ENCODE measurements at places on chromosomes 5 and 9.
A peak's percentile ranks its signal among the peaks of the same experiment; 100 is the strongest.

DNA sequence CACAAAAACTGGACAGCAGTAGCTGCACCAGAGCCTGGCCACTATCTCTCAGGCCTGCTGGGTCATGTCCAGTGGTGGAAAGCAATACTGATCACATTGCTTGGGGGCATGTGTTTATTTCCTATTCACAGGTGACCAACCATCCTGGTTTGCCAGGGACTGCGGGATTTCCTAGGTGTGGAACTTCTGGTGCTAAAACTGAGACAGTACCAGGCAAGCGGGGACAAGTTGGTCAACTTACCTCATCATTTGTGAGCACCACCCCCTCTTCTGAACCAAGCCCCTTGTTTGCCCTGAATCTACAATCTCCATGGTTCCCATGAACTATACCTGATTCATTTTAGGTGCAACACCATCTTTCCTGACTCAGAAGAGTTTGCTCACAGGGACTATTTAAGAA is 81.3 kb downstream of the TNC start:
- no peak for DNase-seq

DNA sequence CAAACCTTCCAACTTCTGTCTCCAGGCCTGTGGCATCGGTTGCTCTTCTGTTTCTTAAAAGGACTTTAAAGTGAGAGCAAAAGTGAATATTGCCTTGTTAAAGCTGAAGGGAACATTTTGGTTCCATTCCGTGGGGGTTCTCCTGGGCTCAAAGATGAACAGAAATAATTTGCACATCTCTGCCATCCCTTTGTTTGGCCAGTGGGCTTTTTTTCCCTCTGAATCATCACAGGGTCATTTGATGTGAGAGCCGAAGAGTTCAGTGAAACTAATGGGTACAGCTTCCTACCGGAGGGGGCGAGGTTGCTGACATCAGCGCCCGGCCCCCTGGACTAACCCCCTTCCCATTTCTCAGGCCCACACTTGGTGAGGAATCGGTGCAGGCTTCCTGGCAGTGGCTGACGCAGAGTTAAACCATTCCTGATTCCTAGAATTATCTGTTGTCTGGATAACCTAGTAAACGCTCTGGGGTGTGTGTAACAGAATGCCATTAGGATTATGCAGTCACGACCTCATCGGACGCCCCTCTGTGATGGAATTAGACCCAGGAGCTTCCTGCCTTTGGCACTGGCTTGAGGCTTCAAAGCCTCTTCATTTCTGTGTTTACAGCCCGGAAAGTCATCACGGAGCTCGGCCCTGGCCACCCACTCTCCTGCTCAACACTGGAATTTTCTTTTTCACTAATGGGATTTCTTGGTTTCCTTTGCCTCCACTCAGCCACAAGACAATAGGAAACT is 61.6 kb upstream of the RPL26L1 start:
- no peak for DNase-seq

DNA sequence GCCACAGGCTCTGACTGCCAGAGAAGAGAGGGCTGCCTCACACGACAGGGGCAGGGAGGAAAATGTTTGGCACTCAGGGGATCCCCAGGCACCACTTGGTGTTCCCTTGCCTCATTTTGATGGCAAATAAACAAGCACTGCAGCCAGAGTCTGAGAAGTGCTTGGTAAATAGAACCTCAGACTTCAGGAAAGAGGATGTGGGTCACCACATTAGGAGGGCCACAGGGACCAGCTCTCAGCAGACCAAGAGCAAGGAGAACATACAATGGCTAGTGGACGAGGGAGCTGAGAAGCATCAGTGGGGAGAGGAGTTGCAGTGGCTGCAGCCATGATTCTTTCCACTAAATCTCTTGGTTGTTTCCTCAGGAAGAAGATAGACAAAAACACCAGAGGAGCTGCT is 413.9 kb downstream of the GADD45G start:
- no peak for DNase-seq

DNA sequence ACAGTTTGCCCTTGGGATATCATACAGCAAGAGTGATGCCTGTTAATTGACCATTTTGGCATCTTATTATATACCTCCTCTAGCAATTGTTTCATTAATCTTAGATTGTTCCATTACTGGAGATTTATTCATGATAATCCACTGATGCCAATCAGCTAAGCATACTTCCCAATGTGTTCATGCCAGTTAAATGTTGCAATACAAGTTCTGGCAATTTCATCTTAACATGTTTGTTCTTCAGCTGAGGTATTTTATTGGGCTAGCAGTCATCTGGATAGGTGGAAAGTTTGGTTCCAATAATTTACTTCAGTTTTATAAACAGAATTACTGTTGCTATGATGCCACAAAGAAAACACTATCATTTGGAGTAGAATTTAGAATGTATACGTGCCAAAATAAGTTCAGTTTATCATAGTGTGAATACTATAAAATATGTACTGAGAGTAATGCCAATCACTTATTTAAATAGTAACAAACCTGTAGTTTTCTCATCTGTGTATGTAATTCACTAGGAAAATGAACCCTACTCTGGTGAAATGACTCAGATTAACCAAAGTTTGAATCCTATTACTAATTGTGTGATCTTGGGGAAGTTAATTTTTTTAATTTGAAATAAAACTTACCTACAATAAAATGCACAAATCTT is 27.9 kb upstream of the IL31RA start:
- no peak for DNase-seq

DNA sequence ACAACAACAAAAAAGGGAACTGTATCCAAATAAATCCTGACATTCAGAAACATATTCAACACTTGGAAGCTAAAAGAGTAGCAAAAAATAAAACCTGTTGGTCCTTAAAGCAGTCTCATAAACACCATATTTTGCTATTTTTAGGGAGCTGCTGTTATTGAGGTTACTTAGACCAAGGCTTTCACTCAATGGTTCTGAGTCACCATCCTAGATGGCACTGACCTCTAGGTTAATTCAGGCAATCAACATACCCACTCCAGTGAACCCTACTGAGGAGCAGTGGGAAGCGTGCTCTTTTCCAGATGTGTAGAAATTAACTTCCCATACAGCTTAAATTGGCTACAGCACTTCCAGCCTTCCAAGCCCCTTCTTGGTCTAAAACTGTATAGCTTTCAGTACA is 5.2 kb downstream of the GNAQ start:
- no peak for DNase-seq

DNA sequence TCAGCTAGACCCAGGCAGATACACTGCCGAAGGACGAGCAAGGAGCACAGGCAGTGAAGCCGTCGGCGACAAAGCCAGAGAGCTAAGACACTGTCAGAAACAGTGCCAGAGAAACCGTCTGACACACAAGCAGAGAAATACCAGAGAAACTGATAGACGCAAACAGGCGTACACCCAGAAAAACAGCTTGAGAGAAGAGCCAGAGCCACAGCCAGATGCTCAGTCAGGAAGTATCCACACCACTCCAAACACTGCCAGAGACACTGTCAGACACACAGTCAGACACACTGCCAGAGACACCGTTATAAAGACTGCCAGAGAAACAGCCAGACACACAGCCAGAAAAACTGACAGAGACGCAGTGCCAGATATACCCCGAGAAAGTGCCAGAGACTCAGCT is 19.1 kb downstream of the CNTFR start:
- no peak for DNase-seq

GRCh38 chr5:137309290-137309689 is 189.8 kb downstream of the SPOCK1 start:
- no peak for DNase-seq

GRCh38 chr5:64653766-64654560 is 36.3 kb upstream of the SHISAL2B start:
- no peak for DNase-seq

GRCh38 chr5:117667105-117667504 is 1092.5 kb upstream of the SEMA6A start:
- no peak for DNase-seq

DNA sequence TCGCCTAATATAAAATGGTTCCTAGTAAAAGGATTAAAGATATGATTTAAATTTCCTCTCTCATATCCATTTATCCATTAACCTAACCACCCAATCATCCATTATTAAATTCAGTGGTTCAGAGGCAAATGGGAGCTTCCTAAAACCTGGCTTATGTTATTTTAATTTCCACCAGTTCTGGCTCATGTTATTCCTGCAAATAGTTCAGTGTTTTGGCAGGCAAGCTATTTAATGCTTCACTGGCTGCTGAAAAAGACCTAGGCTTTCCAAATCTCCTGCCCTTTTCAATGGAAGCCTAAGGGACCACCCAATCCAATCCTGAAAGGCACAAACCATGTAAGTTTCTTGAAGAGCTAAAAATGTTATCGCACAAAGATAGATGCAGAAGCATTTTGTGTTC is 52.3 kb downstream of the POC5 start:
- DNase-seq: no peak

- peak; percentile 55 for DNase-seq
Observed at GRCh38 chr5:149852641-149853330, 91.8 kb downstream of the PDE6A start.

- DNase-seq: no peak
Observed at GRCh38 chr9:115171921-115172388, 54.0 kb upstream of the TNC start.

DNA sequence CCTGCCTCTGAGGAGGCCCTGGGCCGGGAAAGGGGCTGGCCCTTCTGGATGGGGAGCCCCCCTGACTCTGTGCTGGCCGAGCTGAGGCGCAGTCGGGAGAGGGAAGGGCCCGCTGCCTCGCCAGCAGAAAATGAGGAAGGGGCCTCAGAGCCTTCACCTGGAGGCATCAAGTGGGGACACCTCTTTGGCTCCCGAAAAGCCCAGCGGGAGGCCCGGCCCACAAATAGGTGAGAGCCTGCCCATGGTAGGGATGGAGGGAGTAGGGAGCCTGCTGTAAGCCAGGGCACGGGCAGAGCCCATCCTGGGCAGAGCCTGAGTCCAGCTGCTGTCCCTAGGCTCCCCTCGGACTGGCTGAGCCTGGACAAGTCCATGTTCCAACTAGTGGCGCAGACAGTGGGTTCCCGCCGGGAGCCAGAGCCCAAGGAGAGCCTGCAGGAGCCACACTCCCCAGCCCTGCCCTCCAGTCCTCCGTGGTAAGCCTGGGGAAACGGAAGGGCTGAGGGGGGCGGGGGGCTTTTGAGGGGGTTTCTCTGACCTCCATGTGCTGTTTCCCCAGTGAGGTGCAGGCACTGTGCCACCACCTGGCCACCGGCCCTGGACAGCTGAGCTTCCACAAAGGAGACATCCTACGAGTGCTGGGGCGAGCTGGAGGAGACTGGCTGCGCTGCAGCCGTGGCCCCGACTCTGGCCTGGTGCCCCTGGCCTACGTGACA is 44.3 kb upstream of the TESK1 start:
- DNase-seq: no peak

DNA sequence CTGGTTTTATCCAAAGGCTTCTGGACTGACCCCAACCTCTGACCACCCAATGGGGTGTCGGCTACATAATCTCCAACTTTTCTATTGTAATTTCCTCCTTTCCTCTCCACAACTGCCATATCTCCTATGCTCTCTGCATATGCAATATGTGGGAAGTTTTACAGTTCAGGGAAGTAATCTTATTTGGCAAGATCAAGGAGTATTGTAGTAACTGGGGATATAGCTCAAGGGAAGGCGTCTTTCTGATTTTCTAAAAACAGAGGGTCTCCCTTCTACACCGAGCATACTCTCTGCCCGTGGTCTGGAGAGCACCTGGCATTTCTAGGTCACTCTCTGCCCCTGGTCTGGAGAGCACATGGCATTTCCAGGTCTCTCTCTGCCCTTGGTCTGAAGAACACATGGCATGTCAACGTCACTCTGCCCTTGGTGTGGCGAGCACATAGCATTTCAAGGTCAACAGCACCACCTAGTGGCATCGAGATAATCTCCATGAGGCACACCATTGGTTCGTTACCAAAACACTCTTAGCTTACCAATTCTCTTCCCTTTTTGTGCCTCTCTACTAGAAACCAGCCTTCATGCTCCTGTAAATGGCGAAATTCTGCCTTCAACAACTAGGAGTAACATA is 616.4 kb upstream of the NUDT12 start:
- peak; percentile 92 for DNase-seq

GRCh38 chr9:88307136-88307535 is 81.1 kb upstream of the SPIN1 start:
- no peak for DNase-seq

DNA sequence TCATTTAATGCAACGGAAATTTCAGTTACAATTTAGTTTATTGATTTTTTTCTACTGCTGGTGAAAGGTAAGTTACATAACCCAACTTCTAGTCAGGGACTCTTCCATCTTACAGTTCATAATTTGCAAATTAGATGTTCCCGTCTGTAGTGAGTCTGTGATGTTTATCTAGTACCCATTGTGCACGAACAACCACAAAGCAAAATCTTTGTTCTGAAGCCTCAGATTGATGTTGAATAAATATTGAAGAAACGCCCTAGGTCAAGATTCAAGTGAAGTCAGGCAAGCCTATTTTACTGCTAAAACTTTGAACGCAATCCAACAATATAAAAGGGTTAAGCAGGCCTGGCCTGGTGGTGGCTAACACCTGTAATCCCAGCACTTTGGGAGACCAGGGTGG is 43.1 kb downstream of the BASP1 start:
- no peak for DNase-seq

DNA sequence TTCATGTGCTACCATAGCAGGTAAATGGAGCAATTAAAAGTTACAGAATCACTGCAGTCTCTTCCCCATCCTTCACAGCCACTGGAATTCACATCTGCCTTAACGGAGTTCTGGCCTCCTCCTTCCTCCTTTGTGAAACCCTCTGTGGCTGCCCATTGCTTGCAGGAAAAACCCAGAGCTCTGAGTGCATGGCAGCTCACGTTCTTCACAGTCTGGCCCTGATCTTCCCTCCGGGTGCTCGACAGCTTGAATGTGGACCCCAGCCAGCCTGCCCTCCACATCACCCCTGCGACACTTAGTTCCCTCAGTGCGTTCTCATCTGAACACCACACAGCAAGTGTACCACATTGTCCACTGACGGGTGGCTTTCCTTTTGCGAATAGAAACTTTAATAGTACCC is 63.2 kb upstream of the RUFY1 start:
- no peak for DNase-seq

DNA sequence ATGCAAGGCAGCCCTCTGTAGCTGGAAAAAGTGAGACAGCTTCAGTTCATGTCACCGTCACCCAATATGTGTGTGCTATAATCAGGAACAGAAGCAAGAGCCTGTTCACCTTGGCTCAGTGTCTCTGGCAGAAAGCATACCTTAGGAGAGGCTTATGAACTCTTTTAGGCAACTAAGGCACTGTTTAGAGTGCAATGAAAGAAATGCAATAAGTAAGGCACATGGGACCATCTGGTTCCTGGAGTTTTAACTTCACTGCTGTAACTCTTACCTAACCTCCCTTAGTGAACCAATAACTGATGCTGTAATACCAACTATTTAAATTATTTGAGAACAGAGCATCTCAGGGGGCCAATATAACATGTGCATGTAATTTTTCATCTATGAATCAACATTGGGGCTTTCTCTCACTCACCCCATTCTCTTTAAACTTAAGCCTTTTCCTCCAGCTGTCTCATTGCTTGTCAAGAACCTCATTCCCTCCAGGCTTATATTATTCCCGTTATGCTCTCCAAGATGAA is 32.4 kb downstream of the C9 start:
- no peak for DNase-seq

- DNase-seq: no peak
Observed at GRCh38 chr9:136048560-136049411, 46.3 kb downstream of the NACC2 start.

All from KBM-7 (cell line).